ENCODE measurements at places on chromosomes 7 and 10.

DNA sequence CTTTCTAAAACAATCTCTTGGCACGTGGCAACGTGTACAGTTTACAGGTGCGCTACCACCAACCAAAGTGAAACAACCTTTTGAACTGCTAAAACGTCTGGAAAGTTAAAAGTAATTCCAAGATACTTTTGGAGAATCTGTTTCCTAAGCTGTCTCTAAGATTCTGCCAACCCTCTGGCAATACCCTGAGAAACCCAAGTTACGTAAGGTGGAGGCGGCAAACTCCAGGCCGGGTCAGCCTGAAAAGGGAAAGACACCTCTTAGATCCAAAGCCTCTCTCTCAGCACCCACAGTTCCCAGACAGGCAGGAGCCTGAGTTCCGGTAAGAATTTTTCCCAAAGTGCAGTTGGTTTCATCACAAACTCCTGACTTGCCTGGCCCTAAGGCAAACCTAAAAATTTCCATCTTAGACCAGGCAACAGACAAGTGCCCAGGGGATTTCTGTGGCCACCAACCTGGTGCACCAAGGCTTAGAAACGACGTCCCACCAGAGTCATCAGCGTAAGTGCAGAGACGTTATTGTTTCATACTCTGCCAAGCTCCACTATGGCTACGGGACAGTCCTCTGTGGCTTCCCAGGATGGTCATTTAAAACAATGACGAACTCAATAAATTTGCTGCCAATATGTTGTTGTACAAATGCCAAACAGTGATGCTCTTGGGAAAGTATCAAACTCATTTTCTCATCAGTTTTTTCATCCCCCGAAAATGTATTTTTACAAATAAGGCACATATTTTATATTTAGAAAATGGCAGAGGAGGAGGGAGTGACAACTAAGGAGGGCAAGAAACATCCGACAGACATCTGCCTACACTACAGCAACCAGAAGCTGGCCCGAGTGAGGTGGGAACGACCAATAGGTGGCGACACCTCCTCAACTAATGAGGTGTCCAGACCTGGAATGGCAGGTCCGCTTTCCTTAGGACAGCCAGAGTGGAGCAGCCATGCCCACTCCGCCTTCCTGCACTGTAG is 205.8 kb upstream of the FRMD4A start:
- no peak for DNase-seq

- DNase-seq, result no peak
Measured at GRCh38 chr7:116542618-116543017, 17.8 kb downstream of the CAV1 start.

DNA sequence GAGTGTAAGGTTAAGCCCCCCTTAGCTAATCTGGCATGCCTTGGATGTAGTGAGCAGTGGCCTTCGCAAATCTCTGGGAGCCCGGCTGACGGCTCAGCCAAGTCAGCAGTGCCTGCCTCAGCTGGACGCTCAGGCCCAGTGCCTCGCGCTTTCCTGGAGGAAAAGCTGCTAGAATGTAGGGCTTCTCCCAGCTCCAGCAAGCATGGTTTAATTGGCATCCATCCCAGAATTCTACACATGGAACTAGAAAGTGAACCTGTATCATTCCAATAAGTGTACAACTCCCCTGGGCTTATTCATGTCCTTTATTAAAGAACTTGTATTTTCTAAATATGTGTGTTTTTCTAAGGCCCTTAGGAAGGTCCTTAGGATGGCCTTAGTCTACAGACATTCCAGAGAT is 287.8 kb upstream of the SHH start:
- DNase-seq, result no peak

DNA sequence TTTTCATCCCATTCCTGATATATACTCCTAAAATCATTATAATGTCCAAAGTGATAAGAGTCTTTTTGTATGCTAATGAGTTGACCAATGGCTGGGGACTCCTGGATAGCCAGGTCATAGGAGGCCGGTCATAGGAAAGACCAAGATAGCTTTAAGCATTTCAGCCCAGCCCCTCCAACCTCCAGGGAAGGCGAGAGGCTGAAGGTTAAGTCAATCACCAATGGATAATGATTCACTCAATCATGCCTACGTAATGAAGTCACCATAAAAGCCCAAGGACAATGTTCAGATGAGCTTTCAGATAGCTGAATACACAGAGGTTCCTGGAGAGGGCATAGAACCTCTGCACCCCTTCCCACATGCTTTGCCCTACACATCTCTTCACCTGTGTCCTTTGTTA is 75.7 kb downstream of the VWDE start:
- no peak for DNase-seq

GRCh38 chr7:151023232-151023631 is 1.1 kb downstream of the ATG9B start:
- DNase-seq, result no peak

DNA sequence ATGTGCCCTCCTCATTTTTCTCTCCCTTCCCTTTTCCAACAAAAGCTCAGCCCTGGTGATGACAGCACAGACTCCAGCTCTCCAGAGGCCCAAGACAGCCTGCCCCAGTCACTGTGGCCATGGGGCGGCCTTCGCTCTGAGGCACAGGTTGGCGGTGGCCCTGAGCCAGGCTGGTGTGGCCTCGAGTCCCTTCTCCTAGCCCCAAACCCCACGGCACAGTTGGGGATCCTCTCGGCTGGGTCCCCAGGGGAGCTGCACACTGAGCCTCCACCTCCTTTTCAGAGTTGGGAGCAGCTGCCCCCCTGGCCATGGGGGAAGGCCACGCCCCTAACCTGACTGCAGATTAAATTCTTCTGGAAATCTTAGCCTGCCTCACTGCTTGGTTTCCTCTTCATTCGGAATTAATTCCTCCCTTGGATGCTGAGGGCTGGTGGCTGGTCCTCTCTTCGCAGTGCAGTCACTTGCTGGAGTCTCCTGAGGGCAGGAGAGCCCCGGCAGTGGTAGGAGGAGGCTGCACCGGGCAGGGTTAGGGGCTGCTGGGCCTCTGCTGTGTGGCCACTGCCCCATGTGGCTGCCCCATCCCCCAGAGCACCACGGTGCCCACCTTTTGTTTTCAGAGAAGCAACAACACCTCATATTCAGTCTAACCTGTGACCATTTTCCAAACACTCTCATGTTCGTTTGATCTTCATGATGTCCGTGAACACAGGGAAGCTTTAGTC is 426.6 kb downstream of the DNAJB6 start:
- DNase-seq, result no peak

GRCh38 chr10:34031400-34031799 is 696.9 kb upstream of the NRP1 start:
- no peak for DNase-seq
